ENCODE measurements at places on chromosomes 6 and 20.

- DNase-seq = no peak
These were observed 42.4 kb downstream of the HAO1 start for GRCh38 chr20:7897781-7898364.

- no peak for DNase-seq
These were observed 7.0 kb downstream of the TAGAP start for GRCh38 chr6:159037756-159038290.

GRCh38 chr20:32477594-32478512 lies 107.3 kb downstream of the NOL4L start:
- no peak for DNase-seq

GRCh38 chr6:147037881-147038280 lies 166.3 kb upstream of the STXBP5 start:
- DNase-seq = no peak

GRCh38 chr20:25503936-25504335 lies 81.4 kb downstream of the NINL start:
- DNase-seq = no peak

- DNase-seq = no peak
These were observed 13.3 kb downstream of the VAPB start for GRCh38 chr20:58402305-58402704.

DNA sequence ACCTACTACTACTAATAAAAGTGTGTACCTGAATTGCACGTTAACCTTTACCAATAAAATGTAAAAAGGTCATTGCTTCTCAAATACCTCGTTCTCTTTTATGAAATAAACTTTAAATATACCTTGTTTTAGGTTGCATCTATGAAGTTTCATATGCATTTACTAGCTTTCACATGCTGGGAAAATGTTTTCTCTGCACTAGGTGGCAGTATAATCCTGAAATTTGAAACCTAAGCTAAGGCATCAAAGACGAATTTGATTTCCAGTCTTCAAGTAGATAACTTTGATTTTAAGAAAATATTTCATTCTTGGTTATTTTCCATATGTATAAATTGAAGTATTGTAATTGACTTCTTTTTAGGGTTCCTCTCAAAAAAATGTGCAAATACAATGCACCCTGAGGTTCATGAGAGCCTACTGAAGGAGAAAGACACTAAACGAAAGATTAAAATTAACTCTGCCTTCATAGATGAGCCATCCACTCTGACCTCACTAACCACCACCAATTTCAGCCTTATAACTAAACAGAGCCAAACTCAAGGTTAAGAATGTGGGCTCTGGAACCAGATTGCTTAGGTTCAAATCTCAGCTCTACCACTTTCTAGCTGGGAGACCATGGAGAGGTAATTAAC lies 7.3 kb upstream of the COL9A1 start:
- no peak for DNase-seq

DNA sequence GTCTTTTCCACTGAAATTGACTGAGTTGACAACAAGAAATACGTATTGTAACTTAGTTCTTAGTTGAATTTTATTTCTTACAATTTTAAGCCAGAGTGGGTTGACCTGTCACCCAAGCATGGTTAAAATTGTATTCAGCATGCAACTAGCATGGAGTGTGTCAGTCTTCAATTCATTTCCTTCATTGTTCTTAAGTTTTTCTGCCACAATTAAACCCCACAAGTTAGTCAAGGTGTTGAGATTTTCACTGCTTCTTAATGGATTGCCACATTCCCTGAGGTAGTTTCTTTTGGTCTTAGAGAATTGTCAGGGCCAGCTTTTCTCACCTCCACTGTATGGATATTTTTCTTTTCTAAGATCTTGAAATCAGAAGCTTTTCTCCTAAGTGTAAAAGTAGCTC lies 2.1 kb downstream of the PTPN1 start:
- no peak for DNase-seq

- DNase-seq = no peak
These were observed 88.4 kb upstream of the SGK1 start for GRCh38 chr6:134406311-134406710.

DNA sequence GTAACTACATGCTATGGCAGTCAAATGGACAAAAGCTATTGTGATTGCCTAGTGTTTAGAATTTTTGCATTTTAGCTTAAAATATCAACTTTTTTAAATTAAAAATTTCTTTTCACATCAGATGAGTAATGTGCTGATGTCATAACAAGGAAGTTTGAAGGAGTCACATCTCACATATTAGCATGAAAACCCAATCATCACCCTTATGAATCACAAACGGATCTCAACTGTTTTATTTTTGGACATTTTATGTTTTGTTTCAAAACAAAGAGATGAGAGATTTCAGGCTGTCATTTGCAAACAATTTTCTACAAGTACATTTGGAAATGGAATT lies 53.6 kb upstream of the TRERF1 start:
- no peak for DNase-seq
